ENCODE measurements at places on chromosomes 3 and 15.
A peak's percentile ranks its signal among the peaks of the same experiment; 100 is the strongest.

DNA sequence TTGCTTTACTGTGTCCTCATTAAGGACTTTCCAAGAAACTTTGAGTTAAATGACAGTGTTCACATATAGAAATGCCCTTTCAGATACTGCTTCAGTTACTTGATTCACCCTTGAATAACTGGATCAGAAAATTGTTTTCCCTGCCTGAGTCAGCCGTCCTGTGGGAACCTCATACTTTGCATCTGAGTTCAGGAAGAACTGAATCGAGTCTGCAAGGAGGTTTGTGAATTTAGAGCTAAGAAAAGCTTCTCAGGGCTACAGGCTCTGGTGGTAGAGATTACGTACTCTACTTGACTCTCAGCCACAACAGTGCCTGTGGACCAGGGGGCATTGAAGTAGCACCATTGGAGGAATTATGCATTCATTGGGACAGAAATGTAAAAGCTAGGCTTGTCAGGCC, 252.4 kb upstream of the C2CD4B start:
- no peak for DNase-seq

DNA sequence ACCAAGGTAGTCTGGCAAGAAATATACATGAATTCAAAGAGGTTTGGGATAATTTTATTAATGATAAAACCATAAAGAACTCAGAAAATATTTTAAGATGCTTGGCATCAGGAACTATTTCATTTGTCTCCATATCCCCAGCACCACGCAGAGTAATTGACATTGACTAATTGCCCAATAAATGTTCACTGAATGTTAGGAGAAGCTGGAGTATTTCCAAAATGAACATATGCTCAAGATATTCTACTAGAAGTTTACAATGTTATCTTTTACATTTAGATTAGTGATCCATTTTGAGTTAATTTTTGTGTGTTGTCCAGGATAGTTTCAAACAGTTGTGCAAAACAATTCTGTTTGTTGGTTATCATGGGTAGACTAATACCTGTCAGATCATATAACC, 298.8 kb upstream of the CTDSPL start:
- DNase-seq, result no peak

DNA sequence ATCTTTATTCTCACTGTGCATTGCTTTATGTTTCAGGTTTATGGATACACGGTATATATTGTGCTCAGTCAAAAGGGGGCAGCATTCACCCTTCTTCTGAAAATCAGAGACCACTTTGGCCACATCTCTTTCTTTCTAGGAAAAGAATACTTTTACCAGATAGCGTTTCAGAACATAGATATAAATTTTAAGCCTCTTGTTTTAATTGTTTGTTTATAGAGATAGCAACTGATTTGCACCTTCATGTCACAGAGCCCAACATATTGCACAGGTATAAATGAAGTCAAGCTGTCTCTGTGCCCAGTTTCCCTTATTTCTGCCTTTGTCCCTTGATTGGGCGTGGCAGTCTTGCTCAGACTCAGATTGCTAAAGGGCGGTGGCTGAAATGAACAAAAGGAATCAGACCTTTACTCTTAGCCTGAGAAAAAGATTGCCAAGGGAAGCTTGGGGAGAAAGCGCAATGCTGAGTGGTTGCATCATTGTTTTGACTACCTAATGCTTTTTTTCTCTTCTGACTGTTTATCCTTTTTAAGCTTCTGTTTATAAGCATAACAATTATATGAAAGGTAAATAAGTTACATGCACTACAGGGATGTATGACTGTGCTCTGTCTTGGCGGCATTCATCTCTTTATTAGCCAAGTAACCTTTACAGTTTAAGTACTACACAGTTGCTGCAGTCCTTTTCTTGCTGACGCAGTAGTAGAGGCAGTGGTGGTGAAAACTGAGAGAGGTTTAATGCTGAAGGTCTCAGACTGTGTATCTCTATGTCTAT, 70.8 kb upstream of the ZBTB20 start:
- peak; percentile 82 for DNase-seq

DNA sequence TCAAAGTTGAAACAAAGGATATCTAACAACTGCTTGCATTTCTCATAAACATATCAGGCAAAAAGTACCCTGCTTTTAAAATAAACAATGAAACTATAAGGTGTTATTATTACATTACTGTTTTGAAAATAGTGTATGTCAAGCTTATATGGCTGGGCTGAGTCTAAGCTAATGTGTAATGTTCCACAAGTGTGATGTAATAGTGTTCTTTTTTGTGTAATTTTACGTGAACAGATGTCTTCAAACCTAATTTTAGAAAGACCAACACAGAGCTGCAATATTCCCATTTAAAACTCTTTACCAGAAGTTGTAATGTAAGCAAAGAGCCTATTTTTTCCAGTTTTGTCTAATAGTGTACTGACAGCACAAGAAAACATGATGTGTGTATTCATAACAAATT, 34.0 kb downstream of the MINDY2 start:
- DNase-seq, result no peak

GRCh38 chr3:183377307-183377959, 51.0 kb downstream of the MCF2L2 start:
- peak; percentile 97 for DNase-seq

DNA sequence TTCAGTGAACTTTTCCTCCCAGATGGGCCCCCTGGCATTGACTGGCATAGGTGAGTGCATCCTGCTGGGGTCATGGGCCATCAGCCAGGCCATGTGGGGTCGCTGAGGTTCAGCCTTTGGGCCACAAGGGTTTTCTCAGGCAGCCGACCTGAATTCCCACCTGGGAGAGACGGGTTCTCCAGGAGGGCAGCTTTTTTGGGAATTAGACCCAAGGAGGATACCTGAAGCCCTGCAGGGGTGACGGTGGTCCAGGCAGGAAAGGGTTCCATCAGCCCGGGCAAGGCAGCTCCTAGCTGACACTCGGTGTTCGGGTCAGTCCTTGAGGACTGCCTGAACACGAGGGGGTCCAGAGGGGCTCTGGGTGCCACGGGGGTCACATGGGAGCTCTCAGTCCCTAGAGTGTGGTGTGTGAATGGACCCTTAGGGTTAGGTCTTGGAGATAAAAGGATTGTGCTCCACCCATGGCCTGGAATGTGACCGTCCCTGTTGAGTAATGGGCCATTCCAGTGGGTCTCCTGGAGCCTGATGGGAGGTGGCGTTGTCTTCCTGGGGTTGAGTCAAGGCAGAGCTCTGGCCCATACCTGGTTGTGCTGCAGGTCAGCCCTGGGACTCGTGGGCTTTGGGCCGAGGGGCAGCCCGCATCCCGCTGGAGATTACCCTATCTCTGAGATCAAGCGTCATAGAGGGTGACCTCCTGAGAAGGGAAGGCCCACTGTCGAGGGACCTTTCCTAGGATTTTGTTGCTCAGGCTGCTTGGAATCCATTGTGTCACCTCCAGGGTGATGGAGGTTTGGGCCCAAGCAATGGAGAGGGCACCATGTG, 192.8 kb downstream of the UBE3A start:
- DNase-seq, result no peak

DNA sequence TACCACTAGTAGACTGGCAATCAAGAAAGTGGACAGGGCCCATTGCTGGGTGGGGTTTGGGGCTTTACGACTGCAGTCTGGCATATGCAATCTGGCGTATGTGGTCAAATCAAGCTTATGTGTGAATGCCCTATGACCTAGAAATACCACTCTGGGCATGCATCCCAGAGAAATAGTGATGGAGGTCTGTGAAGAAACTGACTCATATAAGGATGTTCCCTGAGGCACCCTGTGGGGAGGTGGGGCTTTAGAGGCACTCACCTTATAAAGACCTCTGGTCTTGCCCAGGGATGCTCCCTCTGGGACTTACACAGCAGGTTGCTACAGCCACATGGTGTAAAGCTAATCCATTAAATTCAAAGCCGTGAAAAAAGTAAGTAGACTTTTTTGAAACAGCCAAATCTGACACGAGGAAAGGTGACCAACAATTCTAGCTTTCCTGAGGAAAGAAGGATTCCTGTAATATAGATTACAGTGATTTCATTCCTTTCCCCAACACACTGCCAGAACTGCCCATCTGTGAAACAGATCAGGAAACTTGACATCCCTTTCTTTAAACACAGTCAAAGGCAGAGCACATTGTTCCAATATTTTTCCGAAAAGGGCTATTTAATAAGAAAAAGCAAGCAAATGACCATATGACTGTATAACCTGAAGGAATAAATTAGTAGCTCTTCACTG, 13.6 kb downstream of the RARRES1 start:
- DNase-seq, result no peak

DNA sequence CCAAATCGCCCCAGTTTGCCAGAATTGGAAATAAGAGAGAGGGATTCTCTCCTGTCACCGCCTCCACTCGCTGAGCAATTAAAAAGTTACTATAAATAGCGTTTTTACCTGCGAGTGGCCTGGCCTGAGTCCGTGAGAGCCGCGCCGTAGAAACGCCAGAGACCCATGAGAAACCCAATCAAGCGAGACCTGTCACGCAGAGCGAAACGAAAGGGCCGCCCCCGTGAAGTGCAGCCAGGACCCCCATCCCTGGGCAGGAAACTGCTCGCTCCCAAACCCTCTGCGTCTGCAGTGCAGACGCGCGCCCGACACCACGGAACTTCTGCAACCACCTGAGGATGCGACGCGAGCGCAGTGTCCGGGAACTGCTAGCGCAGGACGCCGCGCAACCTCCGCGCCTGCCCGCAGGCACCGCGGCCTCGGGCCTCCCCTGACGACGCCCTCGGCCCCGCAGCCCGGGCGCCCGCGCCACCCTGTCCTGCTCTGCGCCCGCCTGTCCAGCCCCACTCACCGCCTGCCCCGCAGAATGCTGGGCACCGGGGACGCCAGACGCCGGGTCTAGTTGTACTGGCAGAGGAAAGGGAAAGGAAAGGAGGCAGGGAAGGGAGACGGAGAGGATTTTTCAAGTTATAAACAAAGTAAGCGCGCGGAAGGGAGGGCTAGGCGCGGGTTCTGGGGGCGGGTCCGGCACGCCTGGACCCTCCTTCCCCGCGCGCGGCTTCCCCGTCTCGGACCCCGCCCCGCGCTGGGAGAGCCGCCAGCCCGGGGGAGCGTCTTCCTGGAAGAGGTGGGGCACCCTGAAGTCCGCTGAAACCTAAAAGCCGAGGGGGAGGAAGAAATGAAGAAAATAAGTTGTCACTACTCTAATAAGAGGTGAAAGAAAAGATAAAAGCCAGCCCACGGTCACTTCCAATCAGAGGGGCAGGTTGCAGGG, at the start of gene PLSCR4:
TSS of gene PLSCR4 (minus strand) at position 657 of the 934 bp plus-strand sequence. CDS start 29,034 bp downstream, outside the sequence.
- no peak for DNase-seq

DNA sequence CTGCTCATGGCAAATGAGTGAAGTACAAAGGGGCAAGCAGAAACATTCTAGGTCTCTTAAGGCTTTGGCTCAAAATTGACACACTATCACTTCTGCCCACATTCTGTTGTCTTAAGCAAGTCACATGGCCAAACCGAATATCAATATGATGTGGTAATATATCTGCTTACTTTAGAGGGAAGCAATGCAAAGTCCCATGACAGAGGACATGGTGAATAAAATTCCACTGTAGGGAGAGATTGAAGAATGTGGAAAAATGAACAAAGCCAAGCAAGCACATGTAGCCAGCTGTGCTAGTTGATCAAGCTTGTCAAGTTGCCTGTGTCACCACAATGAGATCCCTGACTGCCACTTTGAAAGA, 11.2 kb upstream of the TBC1D5 start:
- DNase-seq, result no peak

- DNase-seq, result no peak
These were observed 15.6 kb upstream of the IGSF10 start for GRCh38 chr3:151476344-151477018.

GRCh38 chr3:190074817-190075216, 45.9 kb downstream of the P3H2 start:
- no peak for DNase-seq

- no peak for DNase-seq
These were observed 25.3 kb downstream of the IL16 start for GRCh38 chr15:81222007-81222406.
